Stimulated activated effector memory CD8-positive, alpha-beta T cell treated with anti-CD3 and anti-CD28 coated beads, Interleukin-12 subunit alpha, Interleukin-12 subunit beta, amount 100 ng/mL, for 72 hours (primary cell): ENCODE measurements at places on chromosomes 5 and 9.
A peak's percentile ranks its signal among the peaks of the same experiment; 100 is the strongest.

DNA sequence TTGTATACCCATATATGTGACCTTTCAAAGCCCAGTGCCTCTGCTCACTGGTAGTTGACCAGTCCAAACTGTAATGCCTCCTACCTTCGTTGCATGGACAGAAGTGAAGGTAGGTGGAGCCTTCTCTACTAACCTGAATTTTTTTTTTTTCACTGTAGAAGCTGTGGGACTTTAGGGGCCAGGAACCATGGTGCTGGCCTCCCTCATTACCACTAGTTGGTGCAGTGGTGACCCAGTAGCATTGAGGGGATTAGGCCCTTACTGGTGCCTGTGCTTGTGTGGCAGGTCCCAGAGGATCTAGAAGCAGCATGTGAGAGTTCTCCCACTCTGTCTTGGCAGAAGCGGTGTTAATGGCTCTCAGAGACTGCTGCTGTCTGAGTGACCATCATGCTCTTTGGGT lies 2.3 kb downstream of the RALGPS1 start:
- DNase-seq = no peak

DNA sequence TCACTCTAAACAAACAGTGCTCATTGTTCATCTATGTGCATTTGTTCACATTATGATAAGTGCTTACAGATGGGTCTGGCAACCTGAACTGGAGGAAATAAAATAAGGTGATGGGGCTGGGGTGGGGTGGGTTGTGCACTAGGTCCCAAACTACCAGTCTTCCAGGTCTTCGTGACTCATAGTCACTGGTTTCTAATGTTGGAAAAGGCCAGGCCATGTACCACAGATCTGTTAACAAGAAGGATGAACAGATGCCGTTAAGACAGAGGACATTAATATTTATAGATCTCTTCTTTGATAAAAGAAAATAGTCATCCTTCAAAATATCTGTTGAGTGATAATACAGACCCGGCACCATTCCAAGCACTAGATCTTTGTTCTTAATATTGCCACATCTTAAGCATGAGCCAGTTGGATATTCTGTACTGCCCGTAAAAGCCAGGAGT lies 71.4 kb upstream of the STARD4 start:
- no peak for DNase-seq

GRCh38 chr9:89179895-89180734 lies 1.5 kb upstream of the SHC3 start:
- DNase-seq = peak; percentile 61

DNA sequence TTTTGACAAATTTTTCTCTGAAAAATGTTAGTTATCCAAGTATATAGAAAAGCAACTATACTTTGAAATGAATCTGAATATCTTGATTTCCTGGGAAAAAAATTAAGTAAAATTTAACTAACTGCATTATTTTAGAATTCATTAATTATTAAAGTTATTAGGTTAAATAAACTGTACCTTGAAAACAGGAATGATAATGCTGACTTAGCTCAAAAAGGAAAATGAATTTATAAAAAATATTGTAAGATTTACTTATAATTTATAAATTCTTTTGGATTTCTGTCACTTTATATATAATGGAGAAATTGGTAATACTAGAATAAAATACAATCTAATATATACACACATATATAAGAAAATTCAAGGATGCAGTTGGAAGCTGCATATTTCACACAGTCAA lies 36.1 kb upstream of the ACOT12 start:
- no peak for DNase-seq

DNA sequence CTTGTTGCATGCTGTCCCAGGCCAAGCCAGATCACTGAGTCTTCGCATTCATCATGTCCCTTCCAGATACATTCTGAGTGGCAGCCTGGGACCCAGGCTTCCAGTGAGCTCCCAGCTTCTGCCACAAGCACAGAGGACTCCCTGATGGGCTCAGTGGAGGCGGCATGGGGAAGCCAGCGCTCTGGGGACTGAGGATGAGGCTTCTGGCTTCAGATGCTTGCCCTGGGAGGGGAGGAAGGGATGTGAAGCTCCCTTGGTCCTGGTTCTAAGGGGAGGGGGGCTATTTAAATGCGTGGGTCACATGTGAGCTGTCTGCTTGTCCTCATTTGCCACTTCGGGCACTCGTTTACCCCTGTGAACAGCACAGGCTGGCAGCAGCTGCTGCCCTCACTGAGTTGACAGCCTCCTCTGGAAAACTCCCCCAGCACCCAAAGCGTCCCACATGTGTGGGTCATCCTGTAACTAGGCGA lies 174.0 kb downstream of the NR3C1 start:
- no peak for DNase-seq

- no peak for DNase-seq
Measured at GRCh38 chr5:119190470-119191095, 119.7 kb downstream of the DMXL1 start.

- DNase-seq = no peak
Measured at GRCh38 chr5:179727106-179727505, 5.5 kb upstream of the MAML1 start.

DNA sequence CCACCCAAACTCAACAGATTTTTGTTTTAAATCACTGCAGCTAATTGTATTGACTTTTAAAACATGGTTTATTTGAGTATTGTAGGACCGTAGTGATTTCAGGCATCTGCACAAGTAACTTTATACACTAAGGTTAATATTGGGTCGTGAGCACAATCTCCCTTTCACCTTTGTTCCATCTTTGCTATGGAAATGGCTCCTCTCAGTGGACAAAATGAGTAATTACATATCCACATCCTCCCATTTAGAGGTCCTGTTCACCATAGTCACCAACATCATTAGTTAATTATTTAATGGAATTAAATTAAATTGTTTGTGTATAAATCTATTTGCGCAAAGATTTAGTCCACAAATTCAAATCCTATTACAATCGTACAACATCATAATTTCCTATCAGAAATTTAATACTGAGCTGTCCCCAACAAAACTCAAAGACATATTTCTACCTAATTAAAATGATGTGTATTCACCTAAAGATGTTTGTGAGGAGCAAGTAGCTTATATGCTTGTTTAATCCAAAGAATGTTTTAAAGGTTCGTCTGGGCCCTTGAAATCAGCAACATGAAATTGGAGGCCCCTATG lies 173.0 kb upstream of the DAPK1 start:
- no peak for DNase-seq

- DNase-seq = no peak
Measured at GRCh38 chr5:57711946-57712345, 229.3 kb upstream of the ACTBL2 start.

DNA sequence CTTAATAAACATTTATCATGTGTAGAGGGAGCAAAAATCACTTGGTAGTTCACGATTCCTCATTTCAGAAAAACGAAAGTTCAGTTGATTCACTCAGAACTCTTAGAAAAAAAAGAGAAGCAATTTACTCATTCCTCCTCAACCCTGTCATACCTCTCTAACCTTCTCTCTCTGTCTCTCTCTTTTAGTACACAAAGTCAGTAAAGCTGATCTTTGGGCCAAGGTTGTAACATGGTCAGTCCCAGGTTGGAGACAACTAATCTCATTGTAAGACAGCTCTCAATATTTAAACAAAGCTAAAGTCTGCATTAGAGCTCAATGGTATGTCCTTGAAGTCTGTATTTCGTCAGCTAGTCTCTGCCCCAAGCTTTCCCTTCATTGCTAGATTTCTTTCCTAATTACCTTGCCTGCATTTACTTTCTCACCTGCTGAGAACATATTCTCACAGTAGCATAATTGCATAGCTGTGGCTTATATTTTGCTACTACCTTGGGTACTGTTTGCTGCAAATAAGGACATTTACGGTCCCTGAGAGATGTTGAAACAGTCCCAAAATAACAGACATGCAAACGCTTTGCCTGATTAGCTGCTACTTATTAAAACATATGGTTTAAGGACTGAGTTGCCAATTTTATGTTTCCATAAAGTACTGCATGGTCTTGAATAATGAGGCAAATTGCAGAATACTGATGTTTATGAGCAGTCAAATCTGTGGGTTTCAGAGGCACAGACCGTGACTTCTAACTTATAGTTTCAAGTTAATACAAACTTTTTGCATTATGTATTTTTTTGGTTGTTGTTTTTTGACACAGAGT lies 138.3 kb downstream of the GPBP1 start:
- no peak for DNase-seq

GRCh38 chr9:94999832-95000231 lies 273.3 kb downstream of the AOPEP start:
- no peak for DNase-seq

DNA sequence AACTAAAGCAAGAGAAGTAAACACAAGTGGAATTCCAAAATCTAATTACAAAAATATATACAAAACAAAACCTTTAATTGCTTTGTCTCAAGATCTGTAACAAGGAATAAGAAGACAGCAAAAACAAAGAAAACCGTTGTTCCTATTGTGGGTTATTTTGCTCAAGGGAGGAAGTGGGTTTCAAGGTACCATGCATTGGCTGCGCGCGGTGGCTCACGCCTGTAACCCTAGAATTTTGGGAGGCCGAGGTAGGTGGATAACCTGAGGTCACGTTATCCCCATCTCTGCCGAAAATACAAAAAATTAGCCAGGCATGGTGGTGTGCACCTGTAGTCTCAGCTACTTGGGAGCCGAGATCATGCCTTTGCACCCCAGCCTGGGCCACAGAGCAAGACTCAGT lies 12.1 kb upstream of the IQGAP2 start:
- DNase-seq = no peak

GRCh38 chr5:37710965-37711364 lies 128.9 kb downstream of the GDNF start:
- DNase-seq = no peak

DNA sequence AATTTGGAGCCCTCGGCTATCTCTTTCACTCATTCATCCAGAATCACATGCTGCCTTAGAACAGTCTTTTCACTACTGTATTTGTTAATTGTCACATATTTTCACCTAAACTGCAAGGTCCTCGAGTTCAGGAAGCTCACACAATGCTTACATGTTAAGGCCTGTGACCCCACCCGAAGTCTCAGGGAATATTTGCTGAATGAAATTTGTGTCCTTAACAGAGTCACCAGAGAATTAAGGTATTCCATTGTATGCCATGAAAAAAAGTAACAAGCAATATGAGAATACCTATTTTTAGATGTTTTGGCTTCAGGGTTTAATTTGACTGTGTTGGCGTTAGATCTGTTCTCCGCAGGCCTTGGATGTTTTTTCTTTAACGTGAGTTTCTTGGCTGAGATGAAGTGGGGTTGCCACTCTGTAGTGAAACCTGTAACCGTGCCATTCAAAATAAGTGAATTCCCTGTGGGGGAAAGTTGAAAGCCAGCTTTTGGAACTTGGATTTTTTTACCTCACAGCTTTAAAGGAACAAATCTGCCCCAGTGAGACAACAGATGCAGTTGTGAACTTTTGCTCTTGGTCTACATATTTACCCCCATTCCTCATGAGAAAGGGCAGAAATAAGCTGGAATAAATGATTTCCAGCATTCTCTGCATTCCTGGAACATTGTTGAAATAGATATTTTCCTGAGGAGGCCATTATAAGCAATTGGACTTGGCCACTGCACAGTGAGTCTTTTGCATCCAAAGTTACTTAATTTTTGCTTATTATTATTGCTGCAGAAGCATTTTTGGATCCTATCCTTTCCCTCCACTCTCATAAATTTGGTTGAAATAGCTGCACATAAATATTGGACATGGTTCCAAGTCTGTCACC lies 35.9 kb upstream of the FBP1 start:
- no peak for DNase-seq

DNA sequence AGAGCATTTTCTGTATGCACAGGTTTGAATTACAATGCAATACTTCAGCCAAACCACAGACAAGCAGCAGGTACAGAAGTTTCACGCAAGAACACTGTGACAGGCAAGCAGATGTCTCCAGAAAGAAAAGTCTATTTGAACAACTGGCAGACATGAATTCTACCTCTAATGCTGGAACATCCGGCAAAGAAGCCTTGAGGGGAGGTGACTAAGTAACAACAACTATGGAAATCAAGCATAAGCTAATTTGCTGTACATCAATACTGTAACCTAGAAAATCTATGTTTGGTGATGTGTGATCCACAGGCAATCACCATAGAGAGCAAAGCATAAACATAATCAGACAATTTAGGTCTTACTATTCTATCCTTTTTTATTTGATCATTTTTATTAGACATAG lies 65.5 kb downstream of the PLK2 start:
- no peak for DNase-seq

- DNase-seq = no peak
Measured at GRCh38 chr5:16580382-16580781, 36.4 kb downstream of the RETREG1 start.

DNA sequence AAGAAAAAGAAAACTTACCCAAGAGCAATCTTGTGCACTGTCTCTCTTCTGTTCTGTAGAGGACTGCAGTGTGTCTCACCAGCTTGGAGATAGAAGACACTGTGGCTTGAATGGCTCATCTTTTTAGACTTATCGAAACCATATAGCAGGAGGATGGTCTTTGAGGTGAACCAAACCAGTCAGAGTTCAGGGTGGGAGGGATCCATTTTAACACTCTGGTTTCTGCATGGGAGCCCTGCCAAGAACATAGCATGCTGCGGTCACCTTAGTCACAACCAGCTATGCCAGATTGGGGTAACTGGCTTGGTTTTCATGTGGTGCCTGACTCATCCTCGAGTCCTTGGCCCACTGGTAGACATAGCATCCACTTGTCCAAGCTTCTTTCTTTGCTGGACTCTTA lies 135.1 kb downstream of the PAPPA start:
- DNase-seq = no peak

GRCh38 chr5:72018143-72018803 lies 89.0 kb upstream of the MAP1B start:
- peak; percentile 76 for DNase-seq

GRCh38 chr5:82885627-82886389 lies 191.4 kb downstream of the TMEM167A start:
- DNase-seq = no peak

DNA sequence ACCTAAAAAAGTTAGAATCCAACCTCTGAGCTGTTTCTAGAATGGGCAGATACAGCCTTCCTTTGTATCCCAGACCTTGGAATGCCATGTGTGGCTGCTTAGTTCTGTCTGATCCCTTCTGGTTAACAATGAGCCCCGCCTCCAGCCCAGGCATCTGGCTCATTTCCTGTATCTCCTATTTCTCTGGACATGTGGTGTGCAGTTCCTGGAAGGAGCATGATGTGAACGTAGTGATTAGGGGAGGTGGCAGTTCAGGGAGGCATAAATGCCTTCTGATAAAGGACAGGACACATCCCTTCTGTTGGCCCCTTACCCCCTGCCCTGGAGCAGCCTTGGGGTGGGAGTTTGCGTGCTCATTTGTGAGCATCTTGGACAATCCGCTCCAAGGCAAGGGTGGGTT lies 243.0 kb downstream of the ZSWIM6 start:
- DNase-seq = no peak

DNA sequence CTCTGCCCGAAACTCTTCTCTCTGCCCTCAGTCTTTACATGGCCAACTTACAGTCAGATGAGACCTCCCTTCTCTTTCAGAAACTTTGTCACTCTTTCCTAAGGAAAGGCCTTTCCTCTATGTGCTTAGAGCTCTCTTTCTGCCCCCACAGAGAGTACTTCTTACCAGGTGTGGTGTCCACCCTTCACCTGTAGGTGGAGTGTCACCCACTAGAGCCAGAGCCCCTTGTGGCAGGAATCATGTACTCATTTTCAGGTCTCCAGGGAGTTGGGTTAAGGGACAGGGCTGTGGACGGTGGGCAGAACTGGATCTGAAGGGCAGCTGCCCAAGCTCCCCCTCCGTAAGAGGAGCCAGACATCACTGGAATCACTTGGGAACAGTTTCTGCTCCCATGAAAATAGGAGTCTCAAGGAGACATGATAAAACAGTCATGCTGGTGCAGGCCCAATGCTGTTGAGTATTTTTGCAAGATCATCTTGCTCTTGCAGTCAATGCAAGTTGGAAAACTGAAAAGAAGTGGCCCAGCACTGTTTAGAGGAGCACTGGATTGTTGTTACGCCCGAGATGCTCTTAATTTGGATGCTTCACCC lies 436.7 kb downstream of the ZSWIM6 start:
- no peak for DNase-seq
